Activated CD4-positive, alpha-beta T cell treated with anti-CD3 and anti-CD28 coated beads, Interleukin-2, amount 10 ng/mL, durations not matched to agents 24 days and 14 days (primary cell): ENCODE measurements at places on chromosomes 7 and 10. TPM values are rescaled to one million over a fixed set of nuclear protein-coding genes. Genes with fewer than 3 reads are reported as not detected.

The VAX1 gene
- not detected in 2 replicates for total RNA-seq

The AFAP1L2 gene
- total RNA-seq: 3.6 and 3.9 TPM in 2 replicates

The SRGN gene
- total RNA-seq: 996 and 999 TPM in 2 replicates

DNA sequence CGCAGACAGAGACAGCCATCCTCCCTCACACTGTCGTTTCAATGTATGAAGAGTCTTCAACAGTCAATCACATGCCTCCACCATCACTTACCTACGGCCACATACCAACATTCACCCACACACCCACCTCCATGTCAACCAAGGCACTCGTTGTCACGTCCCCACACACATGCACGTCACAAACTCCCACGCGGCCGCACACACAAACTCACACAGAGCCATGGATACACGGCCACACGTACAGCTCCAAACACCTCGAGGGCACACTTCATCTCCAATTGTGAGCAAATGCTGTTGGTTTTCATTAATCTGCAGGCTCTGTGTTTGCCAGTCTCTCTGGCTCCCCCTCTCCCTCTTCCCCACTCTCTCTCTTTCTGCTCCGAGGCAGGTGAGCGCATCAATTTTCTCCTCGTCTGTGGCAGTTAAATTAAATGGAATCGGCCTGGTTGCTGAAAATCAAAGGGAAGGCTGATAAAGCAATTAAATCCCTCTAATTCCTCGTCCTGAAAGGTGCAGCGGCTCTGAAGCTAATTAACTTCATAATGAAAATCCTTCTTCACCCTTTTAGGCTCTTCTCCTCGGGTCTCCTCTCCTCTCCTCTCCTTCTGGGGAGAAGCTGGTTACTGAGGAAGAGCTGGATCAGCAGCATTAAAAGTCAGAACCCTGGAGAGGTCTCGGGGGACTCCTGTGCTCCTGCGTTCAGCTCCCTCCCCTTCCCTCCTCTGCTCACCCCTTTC lies 53.8 kb upstream of the SLF2 start:
- no peak for DNase-seq

DNA sequence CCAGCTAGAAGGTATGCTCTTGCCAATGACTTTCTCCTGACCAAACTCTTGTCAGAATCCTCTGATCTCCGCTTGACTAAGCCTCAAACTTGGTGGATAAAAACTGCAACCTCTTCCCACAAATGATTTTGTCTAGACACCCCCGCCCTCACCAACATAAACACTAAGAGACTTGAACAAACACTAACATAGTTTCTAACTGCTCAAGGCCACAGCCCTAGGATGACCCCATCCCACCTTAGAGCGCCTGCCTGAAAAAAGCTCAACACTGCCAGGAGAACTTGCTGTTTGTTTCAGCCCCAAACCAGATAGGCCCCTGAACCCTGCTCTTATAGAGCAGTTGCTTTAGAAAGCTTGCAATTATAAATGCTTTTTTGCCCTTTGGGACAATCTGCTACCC lies 71.8 kb downstream of the LRRN3 start:
- no peak for DNase-seq

- DNase-seq: no peak
Measured at GRCh38 chr10:71079761-71080380, 132.5 kb upstream of the UNC5B start.

DNA sequence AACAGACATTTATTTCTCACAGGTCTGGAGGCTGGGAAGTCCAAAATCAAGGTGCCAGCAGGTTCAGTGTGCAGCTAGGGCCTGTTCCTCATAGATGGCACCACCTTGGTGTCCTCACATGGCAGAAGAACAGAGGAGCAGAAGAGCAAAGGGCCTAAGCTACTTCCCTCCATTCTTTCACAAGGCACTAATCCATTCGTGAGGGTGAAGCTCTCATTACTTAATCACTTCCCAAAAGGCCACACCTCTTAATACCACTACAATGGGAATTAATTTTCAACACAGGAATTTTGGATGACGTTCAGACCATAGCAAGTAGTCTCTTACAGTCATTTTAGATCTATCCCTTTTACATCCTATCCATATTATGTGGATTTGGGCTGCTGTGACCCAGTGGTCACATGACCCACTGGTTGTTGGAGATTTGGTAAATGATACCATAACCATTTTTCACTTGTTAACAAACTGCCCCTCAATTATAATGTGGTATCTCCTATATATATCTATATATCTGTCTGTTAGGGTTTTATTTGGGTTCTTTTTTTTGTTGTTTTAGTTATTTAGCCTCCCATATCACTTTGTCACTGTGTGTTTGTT lies 63.4 kb downstream of the BBS9 start:
- no peak for DNase-seq

GRCh38 chr10:110632591-110633215 lies 11.4 kb upstream of the RBM20 start:
- no peak for DNase-seq
